Naive thymus-derived CD4-positive, alpha-beta T cell (primary cell): ENCODE measurements at places on chromosomes 1 and 21. TPM values are rescaled to one million over a fixed set of nuclear protein-coding genes. Genes with fewer than 3 reads are reported as not detected.

GBP4 gene
- total RNA-seq: 169 and 174 TPM in 2 replicates

S100A4 gene
- total RNA-seq: 204 TPM

APCS gene
- total RNA-seq: not detected

GRCh38 chr1:35573198-35574124, at the start of gene TFAP2E:
TSS of gene TFAP2E (plus strand) at chr1:35573314. CDS start at chr1:35573578, 264 bp downstream.
- H3K27me3 ChIP-seq: no peaks in the 10 kb centered on the region
- peaks cover 13% of the 10 kb centered on the region for H3K4me1 ChIP-seq
- no peak within 1 kb of the TSS for H3K4me3 ChIP-seq
- no peaks in the 10 kb centered on the region for H3K36me3 ChIP-seq

GRCh38 chr1:115469703-115470476, 131.8 kb upstream of the NGF start:
- H3K27ac ChIP-seq: no peak overlapping the region
- no peaks in the 10 kb centered on the region for H3K36me3 ChIP-seq
- H3K27me3 ChIP-seq: no peaks in the 10 kb centered on the region
- no peak overlapping the region for H3K4me3 ChIP-seq

- no peaks in the 10 kb centered on the region for H3K36me3 ChIP-seq
- DNase-seq: no peak
- no peaks in the 10 kb centered on the region for H3K27me3 ChIP-seq
- H3K4me1 ChIP-seq: no peaks in the 10 kb centered on the region
- H3K27ac ChIP-seq: no peak overlapping the region
These were observed 59.8 kb downstream of the ERG start for GRCh38 chr21:38438462-38438893.

DNA sequence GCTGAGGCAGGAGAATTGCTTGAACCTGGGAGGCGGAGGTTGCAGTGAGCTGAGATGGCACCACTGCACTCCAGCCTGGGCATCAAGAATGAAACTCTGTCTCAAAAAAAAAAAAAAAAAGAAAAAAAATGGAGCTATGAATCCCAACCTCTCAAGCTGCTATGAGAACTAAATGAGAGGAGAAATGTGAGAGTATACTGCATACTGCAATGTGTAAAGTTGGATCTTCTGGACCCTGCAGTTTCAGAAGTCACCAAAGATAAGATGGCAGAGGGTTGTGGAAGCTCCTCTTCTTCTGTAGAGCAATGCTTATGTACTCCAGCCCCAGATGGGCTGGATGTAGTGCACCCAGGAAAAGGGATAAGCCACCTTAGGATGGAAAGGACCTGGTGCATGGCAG, 55.6 kb downstream of the PLXNA2 start:
- no peaks in the 10 kb centered on the region for H3K4me1 ChIP-seq
- H3K4me3 ChIP-seq: no peak overlapping the region
- H3K27ac ChIP-seq: no peak overlapping the region
- H3K36me3 ChIP-seq: no peaks in the 10 kb centered on the region

KIF21B gene
- 70.3 TPM for total RNA-seq

DNA sequence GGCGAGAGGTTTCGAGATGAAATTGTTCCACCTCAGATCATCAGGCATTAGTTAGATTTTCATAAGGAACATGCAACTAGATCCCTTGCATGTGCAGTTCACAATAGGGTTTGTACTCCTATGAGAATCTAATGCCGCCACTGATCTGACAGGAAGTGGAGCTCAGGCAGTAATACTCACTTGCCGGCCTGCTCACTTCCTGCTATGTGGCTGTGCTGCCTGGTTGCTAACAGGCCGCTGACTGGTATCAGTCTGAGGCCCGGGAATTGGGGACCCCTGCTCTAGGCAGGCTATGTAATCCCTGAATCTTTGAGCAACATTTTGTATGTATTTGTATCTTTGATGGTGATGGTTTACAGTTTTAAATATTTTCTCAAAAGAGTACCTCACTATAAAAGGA, 32.5 kb downstream of the XKR8 start:
- no peak overlapping the region for H3K4me3 ChIP-seq
- H3K36me3 ChIP-seq: peaks cover 39% of the 10 kb centered on the region
- H3K27ac ChIP-seq: peak overlapping the region; percentile 70
- DNase-seq: peak; percentile 65

DNA sequence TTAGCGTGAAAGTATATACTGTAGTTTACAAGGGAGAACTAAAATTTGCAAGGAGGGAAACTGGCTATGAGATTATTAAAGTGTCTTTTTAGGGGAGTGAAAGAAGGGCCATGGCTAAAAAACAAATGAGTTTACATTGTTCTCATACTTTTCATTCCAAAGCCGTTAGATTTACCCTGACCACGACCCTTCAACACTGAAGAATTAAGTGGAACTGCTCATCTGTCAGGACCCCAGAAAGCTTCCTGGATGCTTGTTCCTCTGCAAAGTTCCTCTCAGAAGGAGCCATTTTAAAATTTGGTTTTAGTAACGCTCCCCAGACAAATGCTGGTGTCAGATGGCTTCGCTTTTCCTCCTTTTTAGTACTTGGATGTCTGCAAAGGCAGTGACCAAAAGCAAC, 82.7 kb upstream of the ZBTB18 start:
- no peaks in the 10 kb centered on the region for H3K36me3 ChIP-seq
- no peak overlapping the region for H3K27ac ChIP-seq
- DNase-seq: no peak
- no peaks in the 10 kb centered on the region for H3K27me3 ChIP-seq
- H3K4me3 ChIP-seq: no peak overlapping the region
- H3K4me1 ChIP-seq: no peaks in the 10 kb centered on the region

DNA sequence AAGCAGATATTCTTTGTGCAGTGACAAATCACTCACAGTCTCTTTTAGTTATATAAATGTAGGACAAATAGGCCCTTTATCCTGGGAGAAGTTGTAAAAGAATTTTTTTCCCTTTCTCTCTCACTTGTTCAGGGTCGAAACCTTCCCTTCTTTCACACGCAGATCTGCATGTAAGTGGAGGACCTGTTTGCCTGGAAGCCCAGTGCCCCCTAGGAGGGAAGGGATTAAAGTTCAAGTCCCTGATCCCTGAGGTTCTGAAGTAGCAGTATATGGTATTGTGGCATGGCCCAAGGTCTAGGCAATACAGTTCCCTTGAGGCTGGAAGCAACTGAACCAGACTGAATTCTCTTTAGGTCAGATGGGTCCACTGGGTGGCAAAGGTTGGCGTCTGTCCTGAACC, 48.6 kb upstream of the PTGFRN start:
- H3K4me1 ChIP-seq: no peaks in the 10 kb centered on the region
- no peak overlapping the region for H3K4me3 ChIP-seq
- H3K27me3 ChIP-seq: no peaks in the 10 kb centered on the region
- no peak overlapping the region for H3K27ac ChIP-seq
- DNase-seq: no peak

DNA sequence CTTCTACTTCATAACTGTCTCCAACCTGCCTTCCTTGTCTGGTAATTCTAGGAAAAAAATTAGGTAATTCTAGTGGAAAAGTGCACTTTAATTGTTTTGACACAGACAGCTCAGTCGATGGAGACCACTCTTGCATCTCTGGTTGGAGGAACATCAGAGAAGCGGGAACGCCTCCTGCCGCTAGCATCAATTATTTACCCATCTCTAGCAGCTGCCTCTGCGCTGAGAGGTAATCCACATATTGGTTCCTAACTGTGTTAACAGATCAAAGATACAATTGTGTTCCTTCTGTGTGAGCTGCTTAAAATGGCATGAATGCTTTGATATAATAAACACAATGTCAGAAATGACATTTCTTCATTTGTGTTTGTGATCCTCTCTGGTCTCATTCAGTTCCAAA, 33.3 kb downstream of the C2CD2 start:
- peaks cover 9% of the 10 kb centered on the region for H3K4me1 ChIP-seq
- H3K27ac ChIP-seq: no peak overlapping the region
- H3K27me3 ChIP-seq: no peaks in the 10 kb centered on the region
- no peaks in the 10 kb centered on the region for H3K36me3 ChIP-seq
- no peak for DNase-seq
